Activated CD4-positive, alpha-beta T cell treated with anti-CD3 and anti-CD28 coated beads for 24 hours (primary cell): ENCODE measurements at places on chromosomes 1 and 21.

DNA sequence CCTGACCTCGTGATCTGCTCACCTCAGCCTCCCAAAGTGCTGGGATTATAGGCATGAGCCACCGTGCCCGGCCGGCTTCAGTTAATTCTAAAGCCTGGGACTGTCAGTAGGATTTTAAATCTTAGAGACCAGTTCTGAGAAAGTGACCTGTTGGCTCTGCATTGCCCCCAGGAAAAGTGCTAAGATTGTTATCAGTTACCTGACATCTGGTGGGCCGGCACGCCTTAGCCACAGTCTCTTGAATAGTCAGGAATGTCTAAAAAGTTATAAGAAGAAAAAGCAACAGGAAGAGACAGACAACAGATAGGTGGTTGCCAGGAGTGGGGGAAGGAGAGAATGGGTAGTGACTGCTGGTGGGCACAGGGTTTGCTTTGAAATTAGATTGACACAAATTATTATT lies 35.1 kb downstream of the RABGAP1L start:
- DNase-seq = no peak

- no peak for DNase-seq
Measured at GRCh38 chr1:80217377-80217986, 1211.0 kb upstream of the ADGRL4 start.

DNA sequence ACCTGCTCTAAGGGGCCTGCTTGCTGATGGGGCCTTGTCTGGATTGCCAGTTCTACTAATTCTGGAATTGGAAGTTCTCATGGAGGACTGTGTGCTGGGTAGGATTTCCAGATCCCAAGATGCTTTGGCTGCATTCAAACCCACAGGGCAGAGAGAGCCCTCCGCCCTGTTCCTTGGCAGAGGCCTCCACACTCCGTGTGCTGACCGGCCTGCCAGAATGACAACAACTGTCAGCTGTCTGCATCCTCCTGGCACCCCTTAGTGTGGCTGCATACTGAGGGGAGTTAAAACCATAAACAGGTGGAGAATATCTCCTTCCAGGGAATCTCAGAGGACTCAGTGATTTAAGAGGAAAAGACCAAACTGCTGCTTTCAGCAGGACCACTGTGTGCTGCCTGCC lies 60.7 kb downstream of the ADARB1 start:
- DNase-seq = no peak

- no peak for DNase-seq
Measured at GRCh38 chr1:85047144-85047471, 1.2 kb downstream of the MCOLN3 start.

GRCh38 chr1:217617126-217617525 lies 13.8 kb downstream of the GPATCH2 start:
- no peak for DNase-seq

- peak; percentile 17 for DNase-seq
Measured at GRCh38 chr1:77282866-77283539, 1.2 kb downstream of the AK5 start.
